Stimulated activated naive B cell treated with anti-CD40 and anti-IgM and Interleukin-4, amounts not matched to agents 10 μg/mL and 1 μg/mL and 100 μg/mL, for 72 hours (primary cell): ENCODE measurements at places on chromosomes 6 and 20.

DNA sequence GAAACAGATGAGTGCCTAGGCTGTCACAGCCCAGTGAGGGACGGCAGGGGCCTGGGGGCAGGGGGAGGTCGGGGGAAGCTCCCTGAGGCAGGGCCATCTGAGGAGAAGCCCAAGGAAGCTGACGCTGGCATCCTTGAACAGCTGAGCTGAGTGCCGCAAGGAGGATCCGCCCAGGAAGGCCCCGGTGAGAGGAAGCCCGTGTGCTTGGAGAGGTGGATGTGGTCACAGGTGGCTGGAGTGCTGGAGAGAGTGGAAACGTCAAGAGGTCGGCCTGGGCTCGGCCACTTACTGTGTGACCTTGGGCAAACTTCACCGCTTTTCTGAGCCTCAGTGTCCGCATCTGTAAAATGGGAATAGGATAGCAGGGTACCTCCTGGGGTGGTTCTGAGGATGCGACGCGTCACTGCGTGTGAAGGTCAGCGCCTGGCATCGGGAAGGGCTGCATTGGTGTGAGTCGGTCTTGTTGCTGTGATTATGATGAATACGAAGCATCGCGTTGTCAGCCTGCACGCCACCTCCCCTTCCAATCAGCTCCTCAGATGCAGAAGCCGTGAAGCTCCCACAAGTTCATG is 116.1 kb upstream of the PTPN1 start:
- no peak for DNase-seq
- H3K36me3 ChIP-seq, result no peaks in the 10 kb centered on the region
- H3K27ac ChIP-seq, result peak overlapping the region; percentile 0

DNA sequence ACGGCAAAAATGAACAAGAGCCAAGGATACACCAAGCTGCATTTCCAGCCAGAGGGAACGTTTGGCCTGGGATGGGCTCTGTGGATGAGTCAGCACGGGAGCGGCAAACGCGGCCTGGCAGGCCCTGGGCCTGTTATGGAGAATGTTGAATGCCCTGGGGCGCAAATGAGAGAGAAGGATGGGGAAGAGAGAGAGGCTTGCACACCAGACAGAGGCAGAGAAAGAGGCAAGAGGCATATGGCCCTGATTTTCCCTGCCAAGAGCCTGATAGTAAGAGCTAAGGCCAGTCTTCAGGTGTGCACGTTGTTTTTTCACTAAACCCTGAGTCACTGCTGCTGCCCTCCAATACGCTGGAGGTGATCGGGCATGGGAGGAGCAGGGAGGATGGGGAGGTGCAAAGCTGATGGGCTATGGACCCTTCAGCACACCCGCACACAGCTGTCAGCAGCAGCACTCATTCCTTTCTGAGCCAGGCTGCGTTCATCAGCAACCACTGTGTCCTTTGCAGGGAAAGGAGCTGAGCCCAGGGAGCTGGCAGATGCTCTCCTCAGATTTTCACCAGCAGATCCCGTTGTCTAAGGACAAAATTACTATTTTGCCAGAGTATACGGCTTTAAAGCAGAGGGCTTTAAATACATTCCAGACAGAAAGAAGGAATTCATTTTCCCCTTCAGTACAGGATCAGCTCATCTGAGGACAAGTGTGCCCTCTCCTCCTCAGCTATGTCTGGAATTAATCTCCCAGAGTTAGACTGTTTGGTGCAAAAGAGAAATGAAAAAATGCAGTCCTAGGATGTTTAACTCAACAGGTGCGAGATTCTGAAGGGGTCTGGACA is 61.7 kb upstream of the SLC22A23 start:
- H3K4me3 ChIP-seq, result no peak overlapping the region
- no peaks in the 10 kb centered on the region for H3K4me1 ChIP-seq
- DNase-seq, result no peak
- H3K36me3 ChIP-seq, result no peaks in the 10 kb centered on the region
- H3K27ac ChIP-seq, result no peak overlapping the region
- peaks cover 19% of the 10 kb centered on the region for H3K27me3 ChIP-seq

- no peak for DNase-seq
- no peak overlapping the region for H3K27ac ChIP-seq
- H3K4me3 ChIP-seq, result no peak overlapping the region
- no peaks in the 10 kb centered on the region for H3K36me3 ChIP-seq
- H3K4me1 ChIP-seq, result no peaks in the 10 kb centered on the region
- no peaks in the 10 kb centered on the region for H3K27me3 ChIP-seq
These were observed 49.8 kb upstream of the VGLL2 start for GRCh38 chr6:117215353-117216090.

DNA sequence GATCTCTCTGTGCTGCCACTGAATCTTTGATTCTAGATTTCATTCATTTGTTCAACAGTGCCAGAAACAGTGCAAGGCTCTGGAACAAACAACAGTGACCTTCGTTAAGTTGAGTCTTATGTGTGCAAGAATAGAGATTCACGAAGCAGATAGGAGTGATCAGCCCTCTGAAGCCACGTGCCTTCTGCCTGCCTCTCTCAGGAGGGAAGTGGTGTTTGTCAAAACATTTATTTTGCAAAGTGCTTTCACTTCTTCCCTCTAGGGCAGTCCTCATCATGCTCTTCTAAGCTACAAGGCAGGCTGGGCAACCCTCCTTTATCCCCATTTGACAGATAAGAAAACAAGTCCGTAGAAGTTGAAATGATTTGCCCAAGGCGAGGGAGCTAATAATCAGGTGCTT is 204.3 kb downstream of the TFAP2C start:
- H3K4me1 ChIP-seq, result no peaks in the 10 kb centered on the region
- no peak overlapping the region for H3K4me3 ChIP-seq
- H3K27me3 ChIP-seq, result peaks cover 30% of the 10 kb centered on the region

- H3K4me3 ChIP-seq, result no peak overlapping the region
- peaks cover 2% of the 10 kb centered on the region for H3K4me1 ChIP-seq
- H3K27ac ChIP-seq, result no peak overlapping the region
- no peaks in the 10 kb centered on the region for H3K36me3 ChIP-seq
These were observed 146.2 kb downstream of the VEGFA start for GRCh38 chr6:43915986-43916923.

GRCh38 chr6:85465762-85466161 is 15.9 kb downstream of the NT5E start:
- peaks cover 2% of the 10 kb centered on the region for H3K36me3 ChIP-seq
- H3K4me3 ChIP-seq, result no peak overlapping the region
- peaks cover 24% of the 10 kb centered on the region for H3K4me1 ChIP-seq
- H3K27ac ChIP-seq, result no peak overlapping the region

DNA sequence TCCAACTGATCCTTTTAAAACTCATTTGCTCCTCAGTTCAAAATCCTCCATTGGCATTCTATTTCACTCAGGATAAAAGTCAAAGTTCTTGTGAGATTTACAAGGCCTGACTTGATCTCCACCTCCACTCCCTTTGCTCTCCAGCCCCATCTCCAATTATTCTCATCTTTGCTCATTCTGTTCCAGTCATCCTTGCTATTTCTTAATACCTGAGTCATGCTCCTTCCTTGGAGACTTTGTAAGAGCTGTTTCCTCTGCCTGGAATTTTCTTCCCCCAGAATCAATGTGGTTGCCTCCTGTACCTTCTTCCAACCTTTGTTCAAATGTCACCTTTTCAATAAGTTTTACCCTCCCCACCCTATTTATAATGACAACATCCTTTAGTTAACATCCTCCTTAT is 373.5 kb downstream of the HTR1B start:
- no peak for DNase-seq
- H3K27ac ChIP-seq, result no peak overlapping the region
- H3K36me3 ChIP-seq, result no peaks in the 10 kb centered on the region
- H3K4me3 ChIP-seq, result no peak overlapping the region
